ENCODE measurements at places on chromosomes 2 and 18.

- no peak for DNase-seq
Observed at GRCh38 chr2:144027593-144027992, 492.3 kb downstream of the ZEB2 start.

GRCh38 chr2:184326066-184326465 is 272.3 kb upstream of the ZNF804A start:
- no peak for DNase-seq

DNA sequence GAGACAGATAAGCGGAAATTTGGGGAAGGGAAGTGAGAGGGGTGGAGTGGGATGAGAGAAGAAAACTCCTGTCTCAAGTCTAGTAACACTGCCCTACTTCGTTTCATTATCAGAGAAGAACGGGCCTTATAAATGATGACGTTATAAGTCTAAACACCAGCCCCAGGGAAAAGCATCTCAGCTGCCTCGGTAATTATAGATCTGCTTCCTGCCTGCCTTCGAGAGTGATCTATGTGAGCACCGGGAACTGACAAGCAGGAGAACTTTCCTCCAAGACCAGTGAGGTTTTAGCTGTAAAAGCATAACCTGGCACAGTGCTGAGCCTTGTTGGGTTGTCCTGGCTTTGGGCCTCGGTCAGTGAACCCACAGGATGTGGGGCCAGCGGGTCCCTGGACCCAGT is 227.9 kb upstream of the SIX2 start:
- no peak for DNase-seq

- DNase-seq, result no peak
Observed at GRCh38 chr2:223048519-223048918, 3.5 kb upstream of the KCNE4 start.

DNA sequence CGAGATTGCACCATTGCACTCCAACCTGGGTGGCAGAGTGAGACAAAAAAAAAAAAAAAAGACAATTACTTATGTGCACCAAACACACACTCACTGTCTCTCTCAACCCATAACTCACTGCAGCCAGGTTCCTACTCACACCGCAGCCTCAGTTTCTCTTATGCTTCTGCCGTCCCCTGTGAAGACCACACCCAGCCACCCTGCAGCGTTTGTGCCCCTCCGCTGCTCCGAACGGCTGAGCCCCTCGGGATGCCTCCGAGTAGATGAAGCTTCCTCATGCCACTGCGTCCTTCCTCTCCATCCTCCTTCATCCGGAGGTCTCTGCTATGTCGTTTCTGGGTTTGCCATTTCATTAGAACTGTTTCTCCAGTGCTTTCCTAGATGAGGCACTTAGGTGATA is 160.1 kb downstream of the TWIST2 start:
- DNase-seq, result no peak

DNA sequence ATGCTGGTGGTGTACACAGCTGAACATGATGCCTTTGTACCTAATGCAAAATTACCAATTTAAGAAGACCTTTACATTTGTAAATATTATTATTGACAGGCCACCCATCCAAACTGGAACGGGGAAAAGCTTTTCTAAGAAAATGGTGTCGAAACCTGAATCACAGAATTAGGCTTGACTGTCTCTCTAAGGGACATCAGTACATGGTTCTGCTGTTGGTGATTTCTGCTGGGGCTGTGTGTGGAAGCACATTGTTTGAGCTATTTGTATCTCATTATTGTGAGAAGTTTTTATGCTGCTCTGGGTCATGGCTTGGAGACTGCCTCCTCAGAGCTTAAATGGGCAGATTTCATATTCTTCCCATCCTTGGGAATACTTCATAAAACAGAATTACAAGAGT is 420.9 kb upstream of the POU3F3 start:
- no peak for DNase-seq

GRCh38 chr2:37587817-37588216 is 83.6 kb downstream of the CDC42EP3 start:
- DNase-seq, result no peak

- DNase-seq, result no peak
Observed at GRCh38 chr18:36780748-36781147, 48.1 kb downstream of the TPGS2 start.

GRCh38 chr2:232030229-232030628 is 68.7 kb downstream of the DIS3L2 start:
- DNase-seq, result no peak
